ENCODE measurements at places on chromosomes 3 and 15.

DNA sequence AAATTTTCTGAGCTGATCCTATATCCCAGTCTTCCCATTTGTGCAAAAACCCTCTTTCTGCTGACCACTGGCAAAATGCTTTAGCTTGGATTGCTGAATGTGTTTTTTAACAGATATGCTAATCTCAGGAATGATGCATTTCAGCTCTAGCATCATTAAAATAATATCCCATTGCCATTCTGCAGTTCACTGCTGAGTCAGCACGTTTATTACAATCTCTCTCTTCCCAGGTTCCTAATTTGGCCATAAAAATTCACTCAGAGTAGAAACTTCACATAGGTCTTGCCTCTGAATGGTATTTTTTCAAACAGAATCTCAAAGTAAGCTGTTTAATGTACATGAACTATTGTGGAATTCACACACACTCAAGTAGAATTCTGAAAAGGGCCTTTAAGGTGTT, 509.6 kb upstream of the SUCLG2 start:
- DNase-seq, result no peak

DNA sequence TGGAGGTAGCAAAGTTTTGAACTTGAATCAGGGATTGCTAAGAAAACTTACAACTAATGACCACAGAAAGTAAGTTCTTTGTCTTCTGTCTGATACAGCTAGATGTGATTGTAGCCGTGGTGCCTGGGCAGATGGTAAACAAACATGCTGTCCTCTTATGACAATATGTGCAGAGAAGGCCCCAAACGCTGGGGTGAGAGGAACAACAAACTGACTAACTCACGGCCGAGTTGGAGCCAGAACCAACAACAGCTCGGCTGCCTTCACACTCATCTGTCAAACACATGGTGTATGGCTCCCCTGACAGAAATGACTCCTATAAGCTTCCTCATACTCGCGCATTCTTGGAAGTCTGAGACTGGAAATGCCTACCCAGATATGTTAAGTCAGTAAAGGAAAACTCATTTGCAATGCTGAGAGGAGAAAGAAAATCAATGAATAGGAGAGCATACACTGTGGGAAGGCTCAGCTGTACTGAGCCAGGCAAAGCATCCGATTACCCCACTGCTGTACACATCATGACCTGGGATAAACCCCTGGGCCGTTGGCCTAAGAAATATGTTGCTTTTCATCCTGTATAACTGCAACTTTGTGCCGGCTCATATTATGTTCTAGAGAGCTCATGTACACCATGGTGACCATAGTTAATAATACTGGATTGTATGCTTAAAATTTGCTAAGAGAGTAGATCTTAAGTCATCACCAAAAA, 5.7 kb downstream of the THBS1 start:
- no peak for DNase-seq

- peak; percentile 56 for DNase-seq
These were observed at the start of gene ROBO2 for GRCh38 chr3:77039606-77040171. ROBO2 (plus strand) TSS chr3:77040099; CDS start chr3:77040786, 687 bp downstream.

DNA sequence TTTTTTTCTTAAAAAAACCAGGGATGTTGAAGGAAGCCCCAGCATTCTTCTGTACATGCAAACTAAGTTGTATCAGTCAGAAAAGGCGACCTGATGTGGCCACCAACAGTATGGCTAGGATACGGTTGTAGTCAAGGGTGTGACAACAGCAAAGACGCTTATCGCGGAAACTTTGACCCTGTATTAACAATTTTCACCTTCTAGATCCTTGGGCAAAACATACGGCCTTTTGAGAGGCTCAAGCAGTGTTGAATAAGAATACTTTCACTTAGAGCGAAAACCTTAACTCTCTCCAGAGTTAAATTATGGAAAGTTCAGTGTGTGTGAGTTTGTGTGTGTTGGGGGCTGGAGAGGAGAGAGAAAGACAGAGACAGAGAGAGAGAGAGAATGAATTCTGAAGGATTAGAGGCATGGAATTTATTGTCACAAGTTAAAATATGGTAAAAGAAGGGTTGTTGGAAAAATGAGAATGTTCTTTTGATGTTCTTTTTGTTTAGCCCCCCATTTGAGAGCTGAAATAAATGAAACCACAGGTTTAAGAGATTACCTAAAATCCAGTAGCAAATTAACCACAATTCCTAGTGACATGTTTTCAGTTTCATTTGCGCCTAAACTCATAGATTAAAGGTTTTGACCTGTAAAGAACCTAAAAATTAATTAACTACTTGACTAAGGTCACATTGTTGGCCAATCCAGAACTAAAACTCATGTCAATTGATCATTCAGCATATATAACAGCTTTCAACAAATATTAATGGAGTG, 9.2 kb downstream of the ALCAM start:
- DNase-seq, result no peak

- DNase-seq, result no peak
These were observed 147.0 kb upstream of the POU1F1 start for GRCh38 chr3:87423336-87423735.

DNA sequence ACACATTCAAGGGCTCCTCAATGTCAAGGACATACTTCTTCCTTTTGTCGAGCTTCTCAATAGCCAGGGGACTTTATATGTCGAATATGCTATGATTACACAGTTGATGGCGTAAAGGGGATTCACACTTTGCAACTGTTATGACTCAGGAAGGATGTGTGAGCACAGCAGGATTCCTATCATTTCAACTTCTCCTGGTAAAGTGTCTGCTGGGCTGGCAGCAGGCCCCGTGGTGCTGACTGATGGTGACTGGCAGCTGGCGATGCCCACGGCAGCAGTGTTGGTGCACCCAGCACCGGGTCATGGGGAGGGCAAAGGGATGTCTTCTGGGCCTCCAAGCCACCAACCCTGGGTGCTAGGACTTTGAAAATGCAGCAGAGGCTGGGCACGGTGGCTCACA, 44.8 kb upstream of the GNB5 start:
- no peak for DNase-seq

DNA sequence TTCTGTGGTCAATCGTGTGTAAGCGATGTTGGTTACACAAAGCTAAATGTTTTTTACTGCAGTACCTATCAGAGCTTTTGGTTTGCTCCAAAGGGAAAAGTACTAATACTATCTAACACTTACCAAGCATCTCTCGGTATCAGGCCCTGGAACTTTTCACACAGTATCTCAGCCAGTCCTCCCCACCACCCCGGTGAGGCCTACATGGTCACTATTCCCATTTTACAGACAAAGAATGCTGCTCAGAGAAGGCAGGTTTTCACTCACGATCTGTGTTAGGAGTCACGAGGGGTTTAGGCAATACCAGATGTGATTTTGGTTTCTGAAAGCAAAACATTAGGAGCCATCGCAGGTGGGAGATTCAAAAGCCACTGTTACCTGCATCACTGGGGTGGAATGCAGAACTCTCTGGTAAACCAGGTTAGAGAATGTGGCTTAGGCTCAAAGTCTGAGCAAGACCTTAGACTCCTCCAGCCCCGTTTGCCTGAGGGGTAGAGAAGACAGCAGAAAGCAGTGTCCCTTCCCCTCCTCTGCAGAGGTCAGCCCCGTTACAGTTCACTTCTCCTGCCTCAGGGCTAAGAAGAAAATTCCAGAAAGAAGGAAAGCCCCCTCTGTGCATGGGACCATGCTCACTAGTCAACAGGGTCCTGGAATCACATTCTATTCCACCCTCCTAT, 57.2 kb downstream of the XXYLT1 start:
- no peak for DNase-seq

All from mesothelial cell of epicardium (in vitro differentiated cells).